ENCODE measurements at places on chromosomes 1 and 21.

- DNase-seq: peak; percentile 22
Observed at GRCh38 chr1:145962157-145963102, 1.9 kb downstream of the ANKRD34A start.

DNA sequence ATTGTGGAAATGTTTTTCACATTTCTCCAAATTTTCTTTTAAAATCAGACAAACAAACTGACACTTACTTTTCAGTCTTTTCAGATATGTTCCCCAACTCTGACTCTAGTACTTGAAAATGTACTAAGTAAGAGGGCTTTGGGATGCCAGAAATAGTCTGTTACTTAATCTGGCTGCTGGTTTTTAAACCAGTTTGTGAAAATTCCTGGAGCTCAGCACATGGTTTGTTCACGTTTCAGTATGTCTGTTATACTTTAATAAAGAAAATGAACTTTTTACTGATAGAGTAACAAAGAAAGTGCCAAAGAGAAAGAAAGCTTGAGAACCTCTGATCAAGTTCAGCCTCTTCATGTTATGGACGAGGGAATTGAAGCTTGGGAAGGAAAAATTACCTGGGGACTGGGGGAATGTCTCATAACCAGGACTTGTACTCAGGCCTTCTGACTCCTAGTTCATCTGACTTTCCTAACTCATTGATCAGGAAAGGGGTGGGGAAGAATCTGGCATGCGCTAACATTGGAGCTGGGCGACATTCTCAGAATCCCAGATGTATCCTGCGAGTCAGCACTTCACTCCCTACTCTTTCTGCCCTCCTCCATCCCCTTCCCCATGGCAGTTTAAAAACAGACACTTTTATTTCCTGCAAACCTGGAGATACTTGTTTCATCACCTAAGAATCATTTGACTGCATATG lies 30.8 kb upstream of the DNAJC6 start:
- no peak for DNase-seq

- DNase-seq: no peak
Observed at GRCh38 chr1:184559117-184559713, 172.4 kb downstream of the C1orf21 start.

DNA sequence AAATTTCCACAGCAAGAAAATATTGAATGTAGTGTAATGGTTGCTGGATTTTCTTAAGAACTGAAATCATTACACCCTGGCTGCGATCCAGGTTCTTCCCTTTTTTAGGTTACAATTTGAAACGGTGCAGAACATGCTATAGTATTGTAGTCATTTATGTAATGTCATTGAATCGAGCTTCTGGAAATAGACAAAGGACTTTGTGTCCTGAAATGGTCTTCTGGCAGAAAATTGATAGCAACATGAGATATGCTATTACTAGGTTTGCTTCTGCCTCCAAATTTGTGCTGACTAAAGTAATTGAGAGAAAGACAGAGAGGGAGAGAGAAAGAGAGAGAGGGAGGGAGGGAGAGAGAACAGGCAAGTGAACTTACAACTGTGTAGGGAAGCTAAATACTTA lies 146.2 kb upstream of the NFIA start:
- DNase-seq: no peak

GRCh38 chr1:16055613-16056520 lies 12.3 kb downstream of the CLCNKB start:
- peak; percentile 70 for DNase-seq

DNA sequence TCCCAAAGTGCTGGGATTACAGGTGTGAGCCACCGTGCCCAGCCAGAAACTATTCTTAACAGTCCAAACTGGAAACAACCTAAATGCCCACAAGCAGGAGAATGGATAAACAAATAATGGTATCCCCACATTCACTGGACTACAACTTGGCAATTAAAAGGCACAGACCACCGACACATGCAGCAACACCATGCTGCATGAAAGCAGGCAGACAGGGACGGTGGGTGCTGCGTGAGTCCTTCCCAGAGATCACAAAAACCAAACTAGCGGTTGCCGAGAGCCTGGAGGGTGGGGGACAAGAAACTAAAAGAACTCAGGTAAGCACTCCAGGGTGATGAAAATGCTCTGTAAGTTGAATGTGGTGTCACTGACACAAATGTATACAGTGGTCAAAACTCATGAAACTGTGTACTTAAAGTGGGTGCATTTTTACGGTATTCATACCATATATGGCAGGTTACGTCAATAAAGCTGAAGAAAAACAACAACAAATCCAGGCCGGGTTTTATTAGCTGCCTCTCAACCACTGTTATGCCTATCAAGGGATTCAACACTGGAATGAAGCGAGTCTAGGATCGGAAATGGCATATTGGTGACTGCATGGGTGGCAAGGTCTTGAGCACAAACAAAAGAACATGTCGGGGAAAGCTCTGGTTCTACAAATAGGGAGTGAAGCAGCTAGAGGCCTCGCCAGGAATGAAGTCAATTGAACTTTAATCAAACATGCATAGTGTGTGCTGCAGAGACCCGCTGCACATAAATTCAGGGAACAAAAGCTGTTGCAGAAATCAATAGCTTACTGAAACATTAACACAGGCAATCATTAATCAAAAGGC lies 52.4 kb downstream of the SLC45A1 start:
- no peak for DNase-seq

DNA sequence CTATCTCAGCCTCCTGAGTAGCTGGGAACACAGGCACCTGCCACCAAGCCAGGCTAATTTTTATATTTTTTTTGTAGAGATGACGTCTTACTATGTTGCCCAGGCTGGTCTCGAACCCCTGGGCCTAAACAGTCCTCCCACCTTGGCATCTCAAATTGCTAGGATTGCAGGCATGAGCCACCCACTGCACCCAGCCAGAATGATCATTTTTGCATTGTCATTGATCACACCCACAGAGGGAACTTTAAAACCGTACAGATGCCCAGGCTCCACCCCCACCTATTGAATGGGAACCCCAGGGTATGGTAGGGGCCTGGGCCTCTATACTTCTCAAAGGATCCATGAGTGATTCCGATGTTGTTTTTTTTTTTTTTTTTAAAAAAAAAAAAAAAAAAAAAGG lies 36.7 kb downstream of the ETNK2 start:
- DNase-seq: no peak

DNA sequence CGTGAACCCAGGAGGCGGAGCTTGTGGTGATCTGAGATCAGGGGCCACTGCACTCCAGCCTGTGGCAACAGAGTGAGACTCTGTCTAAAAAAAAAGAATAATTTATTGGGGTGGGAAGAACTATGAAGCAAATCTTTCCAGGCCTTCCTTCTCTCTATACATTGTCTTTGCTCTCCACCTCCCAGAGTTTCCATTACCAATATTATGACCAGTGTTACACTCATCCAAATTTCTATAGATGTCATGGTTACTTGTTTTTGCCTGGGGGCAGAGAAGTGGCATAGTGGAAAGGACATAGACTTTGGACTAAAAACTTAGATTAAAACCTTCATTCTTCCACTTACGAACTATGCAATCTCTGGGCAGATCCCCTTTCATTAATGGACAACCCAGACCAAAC lies 10.1 kb downstream of the FASLG start:
- DNase-seq: no peak

DNA sequence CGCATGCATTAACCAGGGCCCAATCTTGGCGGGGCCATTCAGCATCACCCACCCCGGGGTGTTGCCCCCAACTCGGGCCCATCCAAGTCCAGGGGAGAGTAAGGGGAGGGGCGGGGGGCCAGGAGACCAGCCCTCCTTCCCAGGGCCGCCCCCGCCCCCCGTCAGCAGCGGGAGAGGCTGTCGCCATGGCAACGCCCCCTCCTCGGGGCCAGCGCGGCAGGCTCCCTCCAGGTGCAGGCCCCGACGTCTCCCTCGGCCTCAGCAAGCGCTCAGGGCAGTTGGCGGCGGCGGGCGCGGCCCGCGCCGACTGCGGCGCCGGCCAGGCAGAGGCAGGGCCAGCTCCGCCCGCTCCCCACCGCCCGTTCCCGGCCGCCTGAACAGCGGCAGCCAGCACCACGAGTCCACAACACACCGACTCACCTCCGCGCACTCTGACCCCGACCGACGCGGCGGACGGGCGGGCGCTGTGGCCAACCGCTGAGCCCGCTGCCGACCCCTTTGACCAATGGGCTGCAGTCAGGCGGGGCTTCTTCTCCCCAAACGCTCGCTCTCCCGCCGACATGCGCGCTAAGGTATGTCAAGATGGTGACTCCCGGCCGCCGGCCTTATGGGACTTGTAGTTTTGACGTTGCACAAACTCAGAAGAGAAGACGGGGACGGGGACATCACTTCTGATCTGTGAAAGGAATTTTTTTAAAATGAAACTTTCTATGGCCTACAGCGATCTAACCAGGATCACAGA lies at the start of gene ERI3:
Gene ERI3 (minus strand): TSS at position 418 of the 742 bp plus-strand sequence. CDS start 231 bp downstream, at position 187.
- peak; percentile 94 for DNase-seq

GRCh38 chr21:42777064-42777756 lies 102.1 kb downstream of the WDR4 start:
- no peak for DNase-seq

GRCh38 chr21:28882345-28882744 lies 110.3 kb downstream of the LTN1 start:
- no peak for DNase-seq

DNA sequence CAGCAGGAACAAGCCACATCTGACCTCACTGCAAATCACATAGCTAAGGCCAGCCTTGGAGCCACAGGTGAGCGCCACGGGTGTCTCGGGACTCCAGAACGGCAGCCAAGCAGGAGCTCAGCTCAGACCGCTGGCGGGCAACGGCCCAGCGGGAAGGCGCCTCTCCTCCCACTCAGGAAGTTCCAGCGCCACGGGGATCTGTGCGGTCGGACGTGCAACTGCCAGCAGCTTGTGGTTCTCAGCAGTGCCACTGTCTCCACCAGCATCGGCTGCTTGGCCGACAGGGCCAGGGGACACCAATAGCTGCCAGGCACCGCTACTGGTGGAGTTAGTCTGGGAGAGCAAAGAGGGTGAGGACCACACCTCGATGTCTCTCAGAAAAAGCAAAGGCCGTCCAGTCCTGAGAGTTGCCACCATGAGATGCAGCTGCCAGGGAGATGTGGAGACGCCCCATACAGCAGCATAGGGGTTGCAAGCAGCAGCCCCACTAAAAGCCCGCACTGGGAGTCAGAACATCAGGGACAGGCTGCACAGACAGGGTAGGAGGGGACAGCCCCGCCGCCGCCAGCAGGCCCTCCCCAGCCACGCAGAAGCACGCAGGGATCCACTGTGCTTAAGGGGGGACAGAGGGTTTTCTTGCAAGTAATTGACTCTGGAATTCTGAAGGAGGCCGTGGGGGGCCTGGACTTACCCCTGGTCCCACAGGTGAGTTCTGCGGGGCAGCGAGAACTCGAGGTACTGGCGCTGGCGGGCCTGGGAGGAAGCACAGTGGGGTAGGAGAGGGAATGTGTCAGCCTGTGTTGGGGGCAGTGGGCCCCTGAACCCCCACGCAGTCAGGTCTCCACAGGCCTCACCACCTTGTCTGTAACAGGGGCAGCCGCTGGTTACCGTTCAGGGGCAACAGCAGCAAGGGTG lies 83.5 kb downstream of the NPHP4 start:
- DNase-seq: no peak

DNA sequence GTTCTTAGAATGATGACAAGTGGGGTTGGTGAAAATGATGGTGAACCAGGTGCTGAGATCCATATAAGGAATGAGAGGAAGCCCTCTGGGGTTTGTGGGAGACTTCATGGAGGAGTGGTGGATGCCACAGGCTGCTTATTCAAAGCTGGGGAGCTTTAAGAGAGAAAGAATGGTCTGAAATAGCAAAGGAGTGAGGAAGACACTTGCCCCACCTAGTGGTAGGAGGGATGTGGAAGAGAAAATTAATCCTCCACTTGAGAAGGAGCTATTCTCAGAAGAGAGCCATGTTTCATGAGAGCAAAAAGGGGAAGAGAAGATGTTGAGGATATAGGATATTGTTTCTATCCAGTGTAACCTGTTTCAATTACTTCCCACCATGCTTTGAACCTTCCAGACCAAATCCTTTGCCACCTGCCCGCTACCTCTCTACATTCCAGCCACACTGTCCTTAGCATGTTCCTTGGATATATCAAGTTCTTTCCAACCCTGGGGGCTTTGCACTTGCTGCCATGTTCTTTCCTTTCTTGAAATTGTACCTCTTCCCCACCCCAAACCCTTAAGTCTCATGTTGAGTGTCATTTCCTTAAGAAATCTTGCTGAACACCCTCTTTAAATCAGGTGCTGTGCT lies 19.6 kb upstream of the ZNF648 start:
- no peak for DNase-seq

- DNase-seq: no peak
Observed at GRCh38 chr1:118786454-118787155, 201.5 kb downstream of the TBX15 start.

DNA sequence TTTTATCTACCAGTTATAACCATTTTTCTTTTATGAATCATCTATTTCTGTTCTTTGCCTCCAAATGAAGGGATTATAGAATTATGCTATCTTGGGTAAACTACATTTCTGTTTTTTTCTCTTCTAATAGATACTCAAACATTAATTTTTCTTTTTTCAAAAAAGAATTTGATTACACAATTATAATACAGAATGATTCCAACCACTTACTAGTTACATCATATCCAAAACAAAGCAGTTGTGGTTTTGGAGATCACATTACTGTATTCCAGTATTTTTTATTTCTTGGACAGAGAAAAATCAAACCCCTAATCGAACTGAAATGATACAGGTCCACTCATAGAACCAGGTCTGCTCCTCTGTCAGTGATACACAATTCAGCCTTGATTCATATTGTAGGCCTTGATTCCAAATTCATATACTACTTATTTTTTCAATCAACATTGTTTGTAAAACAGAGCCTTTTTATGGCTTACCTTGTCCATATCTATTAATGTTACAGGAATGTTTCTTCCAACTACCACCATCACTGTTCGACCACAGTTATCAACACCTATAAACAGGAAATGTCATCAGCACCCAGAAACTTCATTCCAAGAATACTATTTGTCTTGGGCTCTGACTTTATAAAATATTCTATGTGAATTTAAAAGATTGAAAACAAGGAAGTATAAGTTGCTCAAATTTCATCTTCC lies 43.2 kb downstream of the GDAP2 start:
- DNase-seq: no peak

DNA sequence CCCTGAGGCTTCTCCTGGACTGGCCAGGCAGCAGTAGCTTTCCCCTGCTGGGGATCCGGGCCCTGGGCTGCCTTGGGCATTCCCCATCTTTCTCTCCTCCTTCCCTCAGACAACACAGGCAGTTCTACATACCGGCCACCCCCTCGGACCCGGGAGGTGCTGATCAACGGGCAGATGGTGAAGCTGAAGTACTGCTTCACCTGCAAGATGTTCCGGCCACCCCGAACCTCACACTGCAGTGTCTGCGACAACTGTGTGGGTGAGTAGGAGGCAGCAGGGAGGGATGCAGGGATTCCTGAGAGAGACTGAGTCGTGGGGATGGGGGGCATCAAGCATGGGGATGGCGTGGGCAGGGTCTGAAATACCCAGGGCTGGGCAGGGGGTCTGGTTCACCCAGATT lies 14.4 kb upstream of the SFN start:
- no peak for DNase-seq
